ENCODE measurements at places on chromosomes 7 and 10.

- DNase-seq, result no peak
Observed at GRCh38 chr10:86164174-86164774, 202.3 kb downstream of the GRID1 start.

GRCh38 chr7:123571684-123572083 is 14.1 kb upstream of the NDUFA5 start:
- no peak for DNase-seq

DNA sequence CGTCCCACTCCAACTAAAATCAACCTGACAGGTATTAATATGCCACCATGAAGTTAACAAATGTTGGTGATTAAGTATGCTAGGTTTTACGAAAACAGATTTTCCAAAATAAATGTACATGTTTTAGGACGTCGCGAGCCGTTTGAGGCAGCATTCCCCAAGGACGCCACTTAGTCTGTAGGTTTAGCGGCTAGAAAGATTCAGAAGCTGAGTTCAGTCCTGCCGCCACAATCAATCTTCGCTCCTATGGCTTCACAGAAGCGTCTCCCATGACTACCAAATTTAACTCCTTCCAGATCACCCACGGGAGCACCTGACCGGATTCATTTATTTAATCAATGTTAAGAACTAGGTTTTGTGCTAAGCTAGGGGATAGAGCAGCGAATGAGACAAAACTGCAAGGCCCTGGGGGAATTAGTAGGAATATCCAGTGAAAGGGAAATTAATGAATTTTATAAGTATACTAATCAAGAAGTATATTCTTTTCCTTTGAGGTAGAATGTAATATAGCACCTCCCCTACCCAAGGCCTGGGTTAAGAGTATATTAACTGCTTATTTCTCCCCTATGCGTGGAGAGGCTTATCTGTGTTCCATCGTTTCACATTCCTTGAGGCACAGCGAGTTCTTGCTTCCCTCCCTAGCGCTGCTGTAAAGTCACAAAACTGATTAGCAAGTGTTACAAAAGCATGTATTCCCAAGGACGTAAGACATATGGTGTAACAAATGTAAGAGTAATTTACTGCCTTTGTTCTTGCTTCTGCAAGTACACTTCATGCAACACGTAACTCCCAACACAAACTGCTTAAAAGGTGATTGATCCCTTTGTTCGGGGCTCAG is 994 bp upstream of the CYP51A1 start:
- peak; percentile 31 for DNase-seq

DNA sequence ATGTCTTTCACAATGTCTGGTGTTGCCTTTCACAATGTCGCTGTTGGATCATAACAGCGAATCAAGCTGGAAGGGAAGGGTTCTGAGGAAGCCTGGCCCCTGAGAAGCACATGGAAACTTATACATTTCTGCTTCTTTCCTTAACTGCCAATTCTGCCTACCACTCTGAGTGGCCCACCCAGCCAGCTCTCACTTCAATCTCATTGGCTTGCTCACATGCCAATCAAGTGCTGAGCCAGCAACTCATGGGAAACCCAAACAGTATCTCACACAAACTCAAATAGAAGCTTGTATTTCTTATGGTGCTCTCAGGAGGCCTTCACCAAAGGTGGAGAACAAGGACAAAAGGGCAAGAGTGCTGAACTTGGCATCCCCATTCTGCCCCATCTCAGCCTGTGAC is 117.4 kb upstream of the GPR26 start:
- DNase-seq, result no peak

GRCh38 chr7:27156508-27156898 is at the start of gene HOXA7:
Gene HOXA7 (minus strand): TSS chr7:27156675. CDS start chr7:27156545, 130 bp downstream.
- no peak for DNase-seq

- no peak for DNase-seq
Observed at GRCh38 chr10:3566627-3567026, 218.4 kb downstream of the KLF6 start.

GRCh38 chr7:5214641-5215040 is 24.6 kb downstream of the WIPI2 start:
- DNase-seq, result no peak

All from NCI-H1105 (cell line).